GM04503 (cell line): ENCODE measurements at places on chromosomes 5 and 9.
A peak's percentile ranks its signal among the peaks of the same experiment; 100 is the strongest.

- DNase-seq = no peak
Observed at GRCh38 chr5:139904566-139904815, 108.9 kb downstream of the PSD2 start.

- no peak for DNase-seq
Observed at GRCh38 chr9:36713515-36714490, 141.1 kb downstream of the MELK start.

DNA sequence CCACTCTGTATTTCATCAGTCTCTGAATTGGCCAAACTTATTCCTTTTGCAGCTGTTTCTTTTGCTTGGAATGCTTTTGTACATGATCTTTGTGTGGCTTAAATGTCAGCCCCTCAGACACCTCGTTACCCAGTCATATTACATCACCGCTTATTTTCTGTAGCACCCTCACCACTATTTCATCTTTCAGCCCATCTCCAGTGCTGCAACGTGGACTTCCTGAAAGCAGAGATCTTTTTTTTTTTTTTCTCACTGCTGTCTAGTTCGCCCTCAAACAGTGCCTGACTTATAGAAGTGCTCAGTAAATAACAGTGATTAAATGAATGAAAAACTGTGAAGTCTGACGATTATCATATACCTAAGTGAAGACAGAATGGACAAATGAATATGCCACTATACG lies 835 bp downstream of the SRA1 start:
- no peak for DNase-seq

- DNase-seq = no peak
Observed at GRCh38 chr5:102090770-102091169, 205.3 kb downstream of the SLCO4C1 start.

GRCh38 chr5:61618577-61618976 lies 286.5 kb downstream of the ZSWIM6 start:
- DNase-seq = no peak

DNA sequence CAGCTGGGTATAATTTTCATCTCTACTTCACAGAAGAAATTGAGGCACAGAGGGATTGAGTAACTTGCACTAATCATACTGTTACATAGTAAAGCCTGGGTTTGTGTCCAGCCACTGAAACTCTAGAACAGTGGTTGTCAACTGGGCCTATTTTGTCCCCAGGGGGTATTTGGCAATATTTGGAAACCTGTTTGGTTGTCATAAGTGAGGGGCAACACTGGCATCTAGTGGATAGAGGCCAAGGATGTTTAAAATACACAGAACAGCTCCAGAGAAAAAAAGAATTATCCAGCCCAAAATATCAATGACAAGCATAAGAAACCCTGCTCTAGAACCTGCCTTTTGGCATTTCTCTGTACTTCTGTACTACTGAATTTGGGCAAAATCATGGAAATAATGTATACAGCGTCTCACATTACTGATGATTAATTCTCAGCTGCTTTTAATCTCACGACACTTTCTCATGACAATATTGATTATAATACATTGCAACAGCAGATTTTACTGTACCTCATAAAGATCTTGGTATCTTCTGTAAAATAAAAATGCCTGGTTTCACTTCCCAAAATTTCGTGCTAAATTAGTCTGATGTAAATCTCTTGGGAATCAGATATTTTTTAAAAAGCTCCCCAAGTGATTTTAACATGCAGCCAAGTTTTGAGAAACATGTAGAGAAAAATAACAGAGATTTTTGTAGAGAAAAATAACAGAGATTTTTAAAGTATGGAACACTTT lies 112.7 kb downstream of the RORB start:
- no peak for DNase-seq

GRCh38 chr5:7016999-7017747 lies 303.9 kb downstream of the TENT4A start:
- no peak for DNase-seq

- no peak for DNase-seq
Observed at GRCh38 chr5:163821142-163821541, 315.7 kb downstream of the MAT2B start.

- DNase-seq = no peak
Observed at GRCh38 chr9:74935008-74935407, 17.7 kb downstream of the C9orf40 start.

GRCh38 chr9:77898864-77899263 lies 132.7 kb downstream of the GNAQ start:
- no peak for DNase-seq

- DNase-seq = no peak
Observed at GRCh38 chr5:68424799-68425537, 209.4 kb downstream of the PIK3R1 start.

- no peak for DNase-seq
Observed at GRCh38 chr9:16784002-16784401, 86.5 kb downstream of the BNC2 start.

DNA sequence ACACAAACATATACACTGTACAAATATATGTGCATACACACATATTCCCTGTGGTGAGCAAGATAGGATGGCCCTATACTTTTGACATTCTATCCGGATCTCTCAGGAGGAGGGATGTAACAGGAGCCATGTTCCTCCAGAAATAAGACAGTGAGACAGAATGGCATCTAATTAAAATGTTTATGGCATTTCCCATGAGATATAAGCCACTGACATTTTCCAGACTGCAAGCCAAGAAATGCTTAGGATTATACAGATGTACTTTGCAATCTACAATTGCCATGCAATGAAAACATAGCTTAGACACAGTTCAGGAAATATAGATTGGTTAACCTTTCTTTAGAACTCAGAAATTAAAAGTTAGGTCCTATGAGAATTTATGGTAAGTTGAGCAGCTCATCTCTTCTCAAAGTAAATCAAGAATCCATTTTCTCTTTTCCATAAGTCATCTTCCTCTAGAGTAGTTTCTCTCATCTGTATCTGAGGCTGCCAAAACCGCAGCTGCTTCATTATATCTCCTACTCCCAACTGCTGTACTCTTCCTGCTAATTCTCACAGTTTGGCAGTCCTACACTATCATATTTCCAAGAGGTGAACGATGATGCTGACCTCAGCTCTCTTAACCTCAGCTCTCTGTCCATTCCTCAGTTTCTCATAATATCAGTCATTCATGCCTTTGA lies 1719.1 kb downstream of the MAT2B start:
- no peak for DNase-seq

- peak; percentile 79 for DNase-seq
Observed at GRCh38 chr5:134436523-134437339, 25.1 kb upstream of the CDKN2AIPNL start.

DNA sequence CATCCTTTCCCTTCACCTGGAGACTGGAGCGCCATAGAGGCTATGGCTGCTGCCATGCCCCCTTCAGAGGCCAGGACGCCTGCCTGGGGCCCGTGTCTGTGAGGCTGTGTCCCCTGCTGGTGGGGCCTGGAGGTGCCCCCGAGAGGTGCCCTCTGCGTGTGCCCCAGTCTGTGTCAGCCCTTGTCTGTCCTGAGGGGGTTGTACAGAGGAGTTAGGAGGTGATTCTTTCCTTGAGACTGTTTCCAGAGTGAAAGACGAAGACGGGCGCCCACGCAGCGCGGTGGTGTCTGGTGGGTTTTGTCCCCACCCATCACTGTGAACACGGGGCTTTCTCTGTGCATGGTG lies 24.6 kb downstream of the TRAF2 start:
- DNase-seq = no peak

DNA sequence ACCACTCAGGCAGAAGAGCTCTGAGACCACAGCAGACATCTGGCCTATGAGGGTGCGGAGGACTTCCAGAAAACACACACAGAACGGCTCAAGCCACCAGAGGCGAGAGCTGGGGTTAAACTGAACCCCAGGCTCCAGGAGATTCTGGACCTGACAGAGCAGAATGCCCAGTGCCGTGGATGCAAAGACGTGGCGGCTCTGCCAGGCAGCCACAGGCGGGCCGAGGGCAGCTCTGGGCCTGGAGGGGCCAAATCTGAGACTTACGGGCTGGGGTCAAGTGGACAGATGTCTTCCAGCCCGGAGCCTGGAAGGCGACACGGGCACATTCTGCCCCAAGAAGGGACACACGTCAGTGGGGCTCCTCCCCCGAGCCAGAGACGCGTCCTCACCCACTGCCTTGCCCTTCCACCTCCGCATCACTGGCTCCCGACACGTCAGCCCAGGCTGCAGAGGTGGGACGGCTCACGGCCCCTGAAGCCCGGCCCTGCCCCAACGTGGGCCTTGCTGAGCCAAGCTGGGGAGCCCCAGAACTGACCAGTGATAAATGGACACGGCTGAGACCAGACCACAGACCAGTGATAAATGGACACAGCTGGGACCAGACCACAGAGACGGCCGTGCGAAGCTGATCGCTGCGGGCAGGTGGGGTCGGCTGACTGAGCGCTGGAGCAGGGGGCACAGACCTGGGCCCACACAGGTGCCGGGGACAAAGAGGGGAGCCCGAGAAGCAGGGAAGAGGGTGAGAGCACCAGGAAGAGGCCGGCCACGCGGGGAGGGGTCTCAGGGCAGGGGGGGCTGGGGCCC lies 40.9 kb upstream of the NSMF start:
- no peak for DNase-seq

- no peak for DNase-seq
Observed at GRCh38 chr9:130883479-130883878, 13.1 kb downstream of the QRFP start.

- no peak for DNase-seq
Observed at GRCh38 chr9:116688806-116689485, 1.8 kb downstream of the TRIM32 start.

GRCh38 chr5:137754961-137755762 lies 999 bp upstream of the HNRNPA0 start:
- DNase-seq = no peak

DNA sequence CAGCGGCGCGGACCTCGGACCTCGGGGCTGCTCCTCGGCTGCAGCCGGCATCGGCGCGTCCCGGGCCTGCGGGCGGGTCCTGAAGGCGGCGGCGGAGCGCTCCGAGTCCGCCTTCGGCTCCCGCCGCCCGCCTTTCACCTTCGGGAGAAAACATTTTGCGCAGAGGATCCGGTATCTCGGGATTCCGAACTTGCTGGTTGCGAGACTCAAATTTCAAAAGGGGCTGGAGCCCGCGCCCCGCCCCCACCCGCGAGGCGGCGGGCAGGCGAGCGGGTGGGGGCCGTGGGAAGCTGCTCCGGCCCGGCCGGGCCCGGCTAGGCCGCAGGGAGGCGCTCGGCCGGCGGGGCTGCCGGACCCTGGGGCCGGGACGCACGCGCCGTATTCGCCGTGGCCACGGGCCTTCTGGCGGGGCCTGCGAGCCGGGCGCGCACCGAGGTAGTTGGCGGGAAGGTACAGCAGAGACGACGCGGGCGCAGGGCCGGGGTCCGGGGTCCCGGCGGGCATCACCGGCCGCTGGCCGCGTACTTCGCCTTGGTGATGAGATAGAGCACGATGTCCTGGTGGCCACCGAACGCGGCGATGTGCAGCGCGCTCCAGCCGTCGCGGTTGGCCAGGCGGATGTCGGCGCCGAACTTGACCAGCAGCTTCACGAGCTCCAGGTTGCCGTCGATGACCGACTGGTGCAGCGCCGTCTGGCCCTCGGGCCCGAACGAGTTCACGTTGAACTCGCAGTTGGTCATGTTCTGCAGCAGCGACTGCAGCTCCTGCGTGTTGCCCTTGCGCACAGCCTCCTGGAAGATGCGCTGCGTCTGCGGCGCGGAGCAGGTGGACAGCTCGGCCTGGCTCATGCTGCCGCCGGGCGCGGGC lies 757 bp downstream of the NRARP start:
- DNase-seq = no peak

- no peak for DNase-seq
Observed at GRCh38 chr5:131943916-131944315, 1.5 kb downstream of the MEIKIN start.

- DNase-seq = no peak
Observed at GRCh38 chr5:69138766-69139165, 28.2 kb upstream of the CCNB1 start.

GRCh38 chr5:139040081-139040480 lies 158.1 kb downstream of the SIL1 start:
- no peak for DNase-seq

DNA sequence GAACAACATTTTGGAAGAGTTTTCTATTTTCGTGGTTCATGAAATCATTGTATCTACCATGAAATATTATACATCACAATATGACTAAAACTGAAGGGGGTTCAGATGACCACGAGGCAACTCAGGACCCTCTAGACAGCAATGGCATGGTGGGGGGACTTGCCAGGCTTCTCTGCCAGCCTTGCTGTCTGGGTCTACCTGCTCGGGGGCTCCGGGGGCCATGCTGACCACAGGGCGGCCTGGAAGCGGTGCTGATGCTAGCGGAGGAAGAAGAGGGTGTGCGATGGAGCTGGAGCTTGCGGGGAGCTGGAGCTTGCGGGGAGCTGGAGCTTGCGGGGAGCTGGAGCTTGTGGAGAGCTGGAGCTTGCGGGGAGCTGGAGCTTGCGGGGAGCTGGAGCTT lies 89.2 kb upstream of the IRX4 start:
- DNase-seq = no peak

- DNase-seq = no peak
Observed at GRCh38 chr5:153767221-153768188, 271.2 kb downstream of the FAM114A2 start.

- no peak for DNase-seq
Observed at GRCh38 chr5:140202078-140202477, 27.1 kb downstream of the CYSTM1 start.

- DNase-seq = peak; percentile 97
Observed at GRCh38 chr5:132094393-132095076, 20.9 kb downstream of the CSF2 start.

DNA sequence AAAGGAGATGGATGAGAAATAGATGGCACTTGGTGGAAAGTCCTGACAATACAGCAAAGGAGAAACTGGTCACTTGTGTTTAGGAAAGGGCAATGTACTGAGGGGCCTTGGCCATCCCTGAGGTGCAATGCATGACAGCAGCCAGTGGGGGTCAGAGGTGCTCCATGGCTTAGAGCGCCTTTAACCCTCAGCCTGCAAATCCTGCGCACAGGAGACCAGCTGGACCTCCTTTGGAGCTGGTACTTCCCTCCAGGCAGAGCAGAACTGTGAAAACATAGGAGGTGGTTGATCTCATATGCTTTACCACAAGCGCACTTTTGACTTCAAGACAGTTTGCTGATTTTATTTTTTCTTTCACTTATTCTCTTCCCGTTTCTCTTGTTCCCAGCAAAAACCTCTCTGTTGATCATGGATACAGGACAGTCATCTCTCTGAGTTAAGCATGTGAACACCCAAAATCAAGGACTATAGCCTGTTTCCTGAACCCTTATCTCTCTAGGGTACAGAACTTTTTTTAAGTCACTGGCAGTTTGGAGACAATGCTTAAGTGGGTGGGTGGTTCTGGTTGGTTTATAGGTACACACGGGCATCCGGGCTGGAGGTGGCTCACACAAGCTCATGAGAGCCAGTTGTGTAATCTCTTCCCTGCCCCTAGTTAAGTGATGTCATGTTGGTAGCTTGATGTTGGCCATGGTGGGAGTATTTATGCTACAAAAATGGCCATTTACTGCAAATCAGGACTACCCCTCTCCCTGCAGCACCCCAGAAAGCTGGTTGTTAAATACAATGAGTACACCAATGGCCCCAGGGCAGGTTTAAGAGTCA lies 37.6 kb upstream of the ANKRD55 start:
- no peak for DNase-seq

GRCh38 chr9:116369706-116370105 lies 216.1 kb downstream of the PAPPA start:
- no peak for DNase-seq
